ENCODE measurements at places on chromosomes 11 and 22. TPM values are rescaled to one million over a fixed set of nuclear protein-coding genes. Genes with fewer than 3 reads are reported as not detected.

The TMEM132A gene
- 9.2 TPM for total RNA-seq

The NXPE4 gene
- 142 TPM for total RNA-seq

The CD248 gene
- 4.5 TPM for total RNA-seq

- no peak for DNase-seq
Observed at GRCh38 chr11:68710409-68710808, 26.1 kb downstream of the GAL start.
